Activated CD4-positive, alpha-beta T cell treated with anti-CD3 and anti-CD28 coated beads for 48 hours (primary cell): ENCODE measurements at places on chromosomes 12 and 14.

DNA sequence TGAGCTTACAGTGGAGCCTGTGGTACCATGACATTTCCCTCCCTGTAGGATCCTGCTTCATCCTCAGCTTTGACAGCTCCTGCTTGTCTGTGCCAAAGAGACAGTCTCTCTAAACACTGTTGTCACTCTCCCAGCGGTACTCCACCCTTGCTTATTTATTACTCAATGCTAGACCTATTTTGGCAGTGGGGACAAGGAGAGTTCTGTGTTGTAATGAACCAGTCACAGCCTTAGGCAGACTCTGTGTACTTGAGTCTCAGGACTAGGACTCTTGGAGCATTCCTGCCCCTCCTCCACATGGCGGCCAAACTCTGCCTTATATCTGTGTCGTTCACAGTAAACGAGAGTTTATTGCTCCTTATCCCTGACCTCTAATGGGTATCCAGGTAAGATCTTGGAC lies 70.9 kb downstream of the PIK3C2G start:
- DNase-seq, result no peak

DNA sequence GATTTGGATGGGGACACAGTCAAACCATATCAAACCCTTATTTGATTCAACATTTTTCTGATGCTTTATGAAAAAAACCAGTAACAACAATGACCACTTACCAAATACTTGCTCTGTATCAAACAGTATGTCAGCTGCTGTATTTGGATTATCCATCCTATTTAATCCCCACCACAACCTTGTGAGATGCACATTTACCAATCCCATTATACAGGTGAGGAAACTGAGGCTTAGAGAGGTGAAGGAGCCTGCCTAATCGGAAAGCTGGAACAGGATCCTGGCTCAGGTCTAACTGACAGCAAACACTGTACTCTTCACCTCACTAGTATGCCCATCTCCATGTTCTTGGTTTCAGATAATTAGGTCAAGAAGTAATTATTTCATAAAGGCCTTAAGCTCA lies 13.8 kb downstream of the CHST11 start:
- no peak for DNase-seq

GRCh38 chr14:20587489-20588154 lies at the start of gene RNASE11:
Gene RNASE11 (minus strand): TSS chr14:20588001.
- DNase-seq, result no peak

- DNase-seq, result no peak
Observed at GRCh38 chr12:115569345-115570068, 708.0 kb downstream of the MED13L start.

GRCh38 chr12:52018433-52019112 lies 11.8 kb downstream of the TAMALIN start:
- no peak for DNase-seq

DNA sequence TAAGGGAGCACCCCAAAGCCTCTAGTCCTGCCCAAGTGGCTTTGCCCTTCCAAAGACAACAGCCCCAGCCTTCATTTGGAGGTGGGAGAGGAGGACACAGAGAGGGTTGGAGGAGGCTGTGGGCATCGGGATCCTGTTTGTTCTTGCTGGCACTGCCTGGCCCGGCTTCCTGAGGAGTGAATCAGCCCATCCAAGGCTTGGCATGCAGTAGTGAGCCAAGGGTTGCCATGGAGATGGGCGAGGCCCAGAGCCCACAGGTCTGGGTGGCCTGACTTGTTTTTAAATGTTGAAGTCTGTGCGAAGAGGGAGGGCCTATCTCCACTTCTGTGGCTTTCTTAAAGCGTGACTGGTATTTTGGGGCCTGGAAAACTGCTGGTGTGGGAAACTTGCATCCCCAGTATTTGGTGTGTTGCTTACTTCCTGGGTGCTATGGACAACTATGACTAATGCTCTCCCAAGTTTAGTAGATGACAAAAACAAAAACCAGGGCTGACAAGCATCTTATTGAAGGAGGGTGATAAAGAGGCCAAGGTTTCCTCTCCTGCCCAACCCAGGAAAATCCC lies 15.8 kb downstream of the CD9 start:
- no peak for DNase-seq

DNA sequence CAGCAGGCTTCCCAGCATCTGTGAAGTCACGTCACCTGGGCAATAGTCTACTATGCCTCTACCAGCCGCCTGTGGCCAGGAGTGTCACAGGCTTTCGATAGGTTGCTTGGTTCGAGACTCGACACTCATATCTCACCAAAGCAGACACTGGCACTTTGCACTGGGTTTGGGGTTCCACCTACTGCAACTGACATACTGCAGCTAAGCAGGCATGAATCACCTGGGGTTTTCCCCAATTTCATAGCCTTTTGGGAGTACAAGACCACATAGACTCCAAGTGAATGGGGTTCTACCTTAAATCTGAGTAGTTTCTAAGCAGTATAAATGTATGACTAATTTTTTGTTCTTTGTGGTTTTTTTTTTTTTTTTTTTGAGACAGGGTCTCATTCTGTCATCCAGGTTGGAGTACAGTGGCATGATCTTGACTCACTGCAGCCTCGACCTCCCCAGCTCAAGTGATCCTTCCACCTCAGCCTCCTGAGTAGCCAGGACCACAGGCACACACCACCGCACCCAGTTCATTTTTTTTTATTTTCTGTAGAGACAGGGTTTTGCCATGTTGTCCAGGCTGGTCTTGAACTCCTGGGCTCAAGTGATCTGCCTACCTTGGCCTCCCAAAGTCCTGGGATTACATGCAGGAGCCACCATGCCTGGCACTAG lies 32.1 kb downstream of the DMAC2L start:
- DNase-seq, result peak; percentile 86

DNA sequence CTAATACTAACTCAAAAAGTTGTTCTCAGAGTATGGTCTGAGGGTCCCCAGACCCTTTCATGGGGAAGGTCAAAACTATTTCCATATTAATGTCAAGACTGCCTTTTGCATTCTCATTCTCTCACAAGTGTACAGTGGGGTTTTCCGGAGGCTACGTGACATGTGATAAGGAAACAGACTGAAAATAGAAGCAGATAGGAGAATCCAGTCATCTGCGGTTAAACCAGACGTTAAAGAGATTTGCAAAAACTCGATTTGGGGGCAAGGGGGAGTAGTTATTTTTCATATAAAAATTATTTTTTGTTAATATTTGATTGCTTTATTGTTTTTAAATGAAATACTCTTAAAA lies 1.0 kb upstream of the NAP1L1 start:
- DNase-seq, result peak; percentile 47

DNA sequence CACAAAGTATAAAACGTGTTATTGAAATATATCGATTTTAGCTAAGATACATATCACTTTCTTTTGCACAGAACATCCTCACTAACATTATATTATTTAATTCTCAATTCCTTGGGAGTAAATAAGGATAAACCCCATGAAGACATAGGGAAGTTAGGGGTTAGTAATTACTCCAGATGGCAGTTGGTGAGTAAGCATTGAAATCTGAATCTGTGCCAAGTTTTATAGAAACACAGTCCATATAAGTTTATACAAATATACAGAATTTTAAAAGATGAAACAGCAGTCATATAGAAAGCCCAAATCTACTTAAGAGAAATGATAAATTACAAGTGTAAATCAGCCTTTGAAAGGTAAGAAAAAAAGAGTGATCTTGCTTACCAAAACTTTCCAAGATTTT lies 200.4 kb upstream of the SYT10 start:
- DNase-seq, result no peak

- no peak for DNase-seq
Observed at GRCh38 chr12:69686731-69687130, 12.4 kb downstream of the BEST3 start.

GRCh38 chr14:89564286-89564957 lies 147.4 kb upstream of the FOXN3 start:
- no peak for DNase-seq

DNA sequence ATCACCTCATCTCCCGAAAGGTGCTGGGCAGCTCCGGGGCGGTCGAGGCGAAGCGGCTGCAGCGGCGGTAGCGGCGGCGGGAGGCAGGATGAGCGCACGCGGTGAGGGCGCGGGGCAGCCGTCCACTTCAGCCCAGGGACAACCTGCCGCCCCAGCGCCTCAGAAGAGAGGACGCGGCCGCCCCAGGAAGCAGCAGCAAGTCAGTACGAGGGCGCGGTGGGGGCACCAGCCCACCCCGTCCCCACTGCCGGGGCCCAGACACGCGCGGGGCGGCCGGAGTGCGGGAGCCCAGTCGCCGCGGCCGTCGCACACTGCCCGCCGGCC lies 862 bp downstream of the HMGA2 start:
- DNase-seq, result no peak

DNA sequence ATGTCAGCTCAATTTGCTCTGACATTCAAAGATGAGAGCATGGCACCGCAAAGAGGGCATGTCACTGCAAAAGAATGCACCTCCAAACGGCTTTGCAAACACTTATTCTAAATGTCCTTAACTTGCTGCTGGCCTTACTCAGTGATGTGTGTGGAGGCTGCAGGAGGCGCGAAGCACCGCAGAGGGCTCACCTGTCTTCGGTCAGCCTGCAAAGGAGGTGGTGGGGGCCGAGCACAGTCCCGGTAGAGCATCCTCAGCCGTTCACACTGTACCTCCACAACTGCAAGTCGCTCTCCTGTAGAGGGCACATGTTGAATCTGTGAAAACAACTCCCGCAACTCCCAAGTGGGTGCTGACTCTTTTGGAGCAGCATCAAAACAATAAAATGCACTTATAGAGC lies 93.8 kb downstream of the TRAFD1 start:
- DNase-seq, result no peak

DNA sequence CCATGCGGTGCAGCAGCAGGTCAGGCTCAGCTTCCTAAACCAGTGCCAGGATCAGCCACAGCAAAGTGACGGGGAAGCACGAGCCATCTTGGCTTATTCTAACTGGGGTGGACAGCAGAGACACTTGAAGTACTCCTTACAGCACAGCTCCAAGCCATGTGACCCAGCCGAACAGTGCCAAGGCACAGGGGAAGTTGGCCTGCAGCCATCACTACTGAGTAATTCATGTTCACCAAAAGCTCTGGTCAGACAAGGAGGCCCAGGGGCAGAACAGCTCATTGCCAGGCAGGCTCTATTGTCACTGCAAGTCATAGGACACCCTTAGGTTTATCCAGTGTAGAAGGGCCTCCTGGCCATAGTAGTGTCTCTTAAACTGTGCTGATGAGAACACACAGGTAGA lies 23.4 kb upstream of the SLC35F4 start:
- DNase-seq, result no peak

DNA sequence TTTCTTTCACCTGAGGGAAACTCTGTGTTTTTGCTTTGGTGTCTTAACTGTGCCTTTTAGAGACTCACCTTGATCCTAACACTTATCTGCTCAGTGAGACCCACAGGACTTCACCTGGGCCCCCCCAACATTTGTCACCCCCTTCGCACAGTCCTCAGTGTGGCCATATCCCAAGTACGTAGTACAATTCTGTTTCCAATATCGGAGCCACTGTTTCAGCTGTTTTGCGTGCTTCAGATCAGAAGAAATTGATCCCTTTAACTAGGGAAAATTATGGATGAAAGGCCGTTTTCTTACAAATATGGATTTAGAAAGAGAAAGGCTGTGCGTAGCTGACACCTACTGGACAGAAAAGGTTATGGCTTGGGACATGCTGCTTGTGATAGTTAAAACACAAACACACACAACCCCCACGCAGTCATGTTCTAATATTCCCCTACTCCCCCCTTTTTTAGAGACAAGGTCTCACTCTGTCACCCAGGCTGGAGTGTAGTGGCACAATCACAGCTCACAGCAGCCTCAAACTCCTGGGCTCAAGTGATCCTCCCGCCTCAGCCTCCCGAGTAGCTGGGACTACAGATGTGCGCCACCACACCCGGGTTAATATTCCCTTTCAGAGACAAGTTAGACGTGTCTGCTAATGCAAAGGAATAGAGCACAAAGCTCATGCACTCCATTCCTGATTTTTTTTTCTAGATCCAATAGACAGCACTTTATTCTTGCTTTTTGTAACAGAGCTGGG lies 3.6 kb upstream of the SLC7A8 start:
- DNase-seq, result peak; percentile 26

DNA sequence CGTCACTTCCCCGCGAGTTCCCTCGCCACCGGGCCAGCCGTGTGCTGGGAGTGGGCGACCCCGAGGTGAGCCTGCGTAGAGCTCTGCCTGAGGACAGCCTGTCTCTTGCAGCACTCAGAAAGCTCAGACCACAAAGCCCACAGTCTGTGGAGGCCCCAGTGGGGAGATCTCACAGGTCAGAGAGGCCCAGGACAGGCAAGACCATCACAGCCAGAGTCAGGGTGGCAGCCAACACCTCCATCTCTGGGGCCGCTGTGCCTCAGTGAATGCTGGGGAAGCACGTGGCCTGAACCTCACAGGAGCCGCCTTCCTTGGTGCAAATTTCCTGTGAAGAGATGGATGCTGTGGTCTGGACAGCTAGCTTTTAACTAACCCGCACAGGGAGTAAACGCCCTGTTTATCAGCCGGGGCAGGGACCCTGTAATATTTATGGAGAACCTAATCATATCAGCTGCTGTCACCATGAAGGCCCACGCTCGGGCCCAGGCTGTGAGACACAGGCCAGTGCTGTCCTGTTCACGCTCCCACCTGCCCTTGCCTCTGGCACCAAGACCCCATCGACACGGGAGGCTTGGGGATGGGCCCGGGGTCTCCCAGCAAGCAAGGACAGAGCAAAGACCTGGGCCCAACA lies 56.9 kb downstream of the CDC42BPB start:
- DNase-seq, result no peak

DNA sequence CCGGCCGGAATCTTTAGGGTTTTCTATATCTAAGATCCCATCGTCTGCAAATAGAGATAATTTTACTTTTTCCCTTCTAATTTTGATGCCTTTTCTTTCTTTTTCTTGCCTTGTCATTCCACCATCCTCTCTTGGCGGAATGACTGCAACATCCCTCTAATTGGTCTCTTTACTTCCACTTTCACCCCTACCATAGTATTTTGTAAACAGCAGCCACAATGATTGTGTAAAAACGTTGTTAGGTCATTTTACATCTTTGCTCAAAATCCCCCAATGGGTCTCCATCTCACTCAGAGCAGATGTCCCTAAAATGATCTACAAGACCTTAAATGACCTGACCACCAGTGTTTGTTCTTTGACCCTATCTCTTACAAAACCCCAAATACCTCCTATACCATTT lies 80.0 kb upstream of the STAC3 start:
- no peak for DNase-seq

GRCh38 chr14:89178800-89179535 lies 238.1 kb downstream of the FOXN3 start:
- no peak for DNase-seq

DNA sequence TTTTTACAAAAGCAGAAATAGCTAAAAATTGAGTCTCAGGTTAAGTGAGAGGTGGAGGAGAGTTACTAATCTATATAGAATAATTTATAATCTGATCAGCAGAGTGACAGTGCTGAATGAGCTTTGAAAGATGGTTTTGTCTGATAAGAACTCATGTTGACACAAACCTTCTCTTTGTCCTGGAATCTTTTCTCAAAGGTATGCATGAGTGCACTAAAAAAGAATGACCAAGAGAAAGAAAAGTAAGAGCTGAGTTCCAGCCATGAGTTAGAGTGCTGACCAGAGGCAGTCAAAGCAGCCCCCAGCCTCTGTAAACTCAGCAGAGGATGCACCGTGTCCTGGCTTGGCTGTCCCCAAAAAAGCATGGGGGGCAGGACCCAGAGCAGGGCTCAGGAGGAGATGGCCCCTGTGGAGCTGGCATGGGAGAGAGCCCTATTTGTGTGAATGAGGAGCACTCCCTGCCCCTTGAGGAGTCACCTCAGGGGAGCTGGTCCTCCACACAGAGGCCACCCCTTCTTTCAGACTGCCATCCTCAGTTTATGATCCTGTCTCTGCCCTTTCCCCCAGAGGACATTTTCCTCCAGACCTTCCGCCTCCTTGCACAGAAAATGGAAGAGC lies 129.8 kb downstream of the SEC23A start:
- DNase-seq, result no peak

- DNase-seq, result no peak
Observed at GRCh38 chr12:78767264-78767981, 97.2 kb upstream of the SYT1 start.

GRCh38 chr12:58252914-58253313 lies 311.5 kb downstream of the ATP23 start:
- no peak for DNase-seq
